ENCODE measurements at places on chromosomes 7 and 10. TPM values are rescaled to one million over a fixed set of nuclear protein-coding genes. Genes with fewer than 3 reads are reported as not detected.

CPXM2 gene
- not detected for total RNA-seq

GRM3 gene
- total RNA-seq, result not detected

HMX2 gene
- total RNA-seq, result 0.99 TPM

CHPF2 gene
- total RNA-seq, result 21.0 TPM

NPTX2 gene
- not detected for total RNA-seq

SPDYE2B gene
- total RNA-seq, result not detected

CELF2 gene
- total RNA-seq, result 68.2 TPM

CNTNAP2 gene
- total RNA-seq, result 0.14 TPM

ETV1 gene
- not detected for total RNA-seq

HOXA13 gene
- not detected for total RNA-seq

STK17A gene
- total RNA-seq, result 52.8 TPM

SCRN1 gene
- total RNA-seq, result 1.6 TPM

NUDT13 gene
- total RNA-seq, result 0.83 TPM

ORC5 gene
- total RNA-seq, result 19.9 TPM

GDF10 gene
- 0.19 TPM for total RNA-seq

SEMA3D gene
- not detected for total RNA-seq

PLXDC2 gene
- total RNA-seq, result not detected

UBTD1 gene
- total RNA-seq, result 0.86 TPM

COL26A1 gene
- not detected for total RNA-seq

FEZF1 gene
- not detected for total RNA-seq

MRLN gene
- not detected for total RNA-seq

BAMBI gene
- 0.59 TPM for total RNA-seq

SCART1 gene
- total RNA-seq, result 1.5 TPM

OR2F2 gene
- not detected for total RNA-seq

PPP1R3C gene
- 0.07 TPM for total RNA-seq
